NCI-H510A treated with DMSO at 0.1 percent for 48 hours (cell line): ENCODE measurements at places on chromosomes 2 and 18.

- DNase-seq, result peak; percentile 90
Observed at GRCh38 chr2:179422037-179422643, 157.5 kb upstream of the SESTD1 start.

DNA sequence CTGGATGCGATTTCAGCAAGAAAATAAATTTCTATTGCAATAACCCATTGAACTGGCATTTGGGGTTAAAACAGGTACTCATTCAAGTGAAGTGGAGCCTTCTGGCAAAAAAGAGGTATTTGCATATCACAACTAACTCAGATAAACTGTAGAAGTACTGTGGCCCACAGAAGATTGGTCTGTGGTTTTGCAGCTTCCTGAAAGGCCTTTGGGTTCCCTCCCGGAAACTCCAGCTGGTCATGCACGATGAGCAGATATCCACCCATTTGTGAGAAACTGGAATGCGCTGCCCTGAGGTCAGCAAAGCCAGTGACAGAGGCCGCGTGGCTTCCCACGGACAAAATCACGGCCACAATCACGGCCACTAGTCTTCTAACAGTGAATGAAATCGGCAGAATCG lies 106.3 kb downstream of the EPHA4 start:
- DNase-seq, result no peak

- no peak for DNase-seq
Observed at GRCh38 chr18:46190667-46191066, 86.5 kb downstream of the HAUS1 start.

DNA sequence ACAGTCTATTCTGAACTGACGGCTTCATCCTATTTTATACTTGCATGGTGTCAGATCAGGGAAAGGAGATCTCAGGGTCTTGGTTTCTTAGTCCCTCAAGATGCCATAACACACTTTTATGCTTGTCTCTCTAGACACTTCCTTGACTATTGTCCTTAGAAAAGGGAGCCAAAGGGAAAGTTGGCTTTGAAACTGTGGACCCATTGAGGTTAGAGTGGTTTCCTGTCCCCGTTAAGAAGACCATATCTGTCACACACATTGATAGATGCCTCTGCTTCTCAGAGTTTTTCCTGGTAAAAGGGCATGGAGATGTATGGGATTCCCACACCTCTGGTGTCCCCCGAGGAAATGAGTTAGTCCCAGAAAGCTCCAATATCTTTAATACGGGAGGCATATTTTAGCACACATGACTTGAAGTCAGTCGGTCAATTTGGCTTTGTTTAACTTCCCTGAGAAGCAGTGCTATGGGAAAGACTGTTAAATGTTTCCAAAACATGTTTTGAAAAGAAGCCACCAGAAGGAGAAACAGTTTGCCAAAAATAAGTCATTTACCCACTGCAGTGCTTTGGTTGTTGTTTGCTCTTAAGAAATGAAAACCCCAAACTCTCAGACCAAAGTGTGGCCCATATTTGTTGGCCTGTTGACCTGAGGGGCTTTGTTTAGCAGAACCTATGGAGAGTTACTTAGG lies 133.4 kb upstream of the CXCR4 start:
- no peak for DNase-seq
